ENCODE measurements at places on chromosomes 11 and 22.

DNA sequence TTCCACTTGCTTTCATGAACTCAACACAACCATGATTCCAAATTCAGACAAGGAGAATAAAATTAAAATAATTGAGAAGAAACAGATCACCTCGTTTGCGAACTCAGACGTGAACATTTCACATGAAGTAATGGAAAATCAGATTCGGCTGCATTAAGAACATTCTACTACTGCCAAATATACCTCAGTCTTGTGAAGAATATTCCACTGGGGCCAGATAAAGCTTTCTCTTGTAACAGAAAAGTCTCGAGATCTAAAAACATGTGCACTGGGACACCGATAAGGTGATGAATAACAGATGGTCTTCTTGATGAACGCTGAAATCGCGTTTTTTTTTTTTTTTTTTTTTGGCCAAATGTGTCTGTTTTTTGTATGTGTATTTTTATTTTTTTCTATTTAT, 761.1 kb downstream of the BRD1 start:
- DNase-seq: no peak

GRCh38 chr11:80846979-80847378, 1406.1 kb upstream of the TENM4 start:
- DNase-seq: no peak

DNA sequence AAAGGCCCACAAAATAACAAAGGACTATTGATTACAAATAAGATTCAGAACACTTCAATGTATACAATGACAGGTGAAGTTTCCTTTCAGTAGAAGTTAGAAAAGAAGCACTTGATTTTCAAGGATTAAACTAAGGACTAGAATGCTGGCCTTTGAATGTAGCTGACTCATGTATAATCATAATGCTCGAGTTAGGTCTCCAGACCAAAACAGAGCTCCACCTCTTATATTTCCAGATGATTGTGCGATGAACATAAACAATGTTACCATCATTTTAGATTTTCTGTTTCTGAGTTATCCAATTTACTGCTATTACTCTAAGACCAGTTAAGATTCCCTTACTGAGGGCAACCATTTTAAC, 40.4 kb upstream of the RAPSN start:
- no peak for DNase-seq

- DNase-seq: no peak
Observed at GRCh38 chr11:128616161-128616560, 28.8 kb upstream of the ETS1 start.

DNA sequence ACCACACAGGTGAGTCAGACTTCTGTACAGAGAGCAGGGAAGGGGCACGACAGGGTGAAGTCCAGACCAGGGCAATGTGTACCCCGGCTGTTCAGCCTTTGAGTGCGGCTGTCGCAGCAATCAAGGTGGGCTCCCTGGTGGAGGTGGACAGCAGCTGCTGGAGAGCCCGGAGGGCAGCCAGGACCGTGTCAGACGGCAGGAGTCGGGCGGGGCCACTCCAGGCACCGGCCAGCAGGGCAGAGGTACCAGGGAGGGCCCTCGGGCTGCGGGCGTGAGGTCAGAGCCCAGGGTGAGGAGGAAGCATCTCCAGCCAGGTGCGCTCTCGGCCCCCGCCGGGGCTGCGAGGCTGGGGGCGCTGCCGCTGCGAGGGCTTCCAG, 802 bp upstream of the PIM3 start:
- no peak for DNase-seq

GRCh38 chr22:28742562-28742962, 723 bp downstream of the HSCB start:
- DNase-seq: no peak

DNA sequence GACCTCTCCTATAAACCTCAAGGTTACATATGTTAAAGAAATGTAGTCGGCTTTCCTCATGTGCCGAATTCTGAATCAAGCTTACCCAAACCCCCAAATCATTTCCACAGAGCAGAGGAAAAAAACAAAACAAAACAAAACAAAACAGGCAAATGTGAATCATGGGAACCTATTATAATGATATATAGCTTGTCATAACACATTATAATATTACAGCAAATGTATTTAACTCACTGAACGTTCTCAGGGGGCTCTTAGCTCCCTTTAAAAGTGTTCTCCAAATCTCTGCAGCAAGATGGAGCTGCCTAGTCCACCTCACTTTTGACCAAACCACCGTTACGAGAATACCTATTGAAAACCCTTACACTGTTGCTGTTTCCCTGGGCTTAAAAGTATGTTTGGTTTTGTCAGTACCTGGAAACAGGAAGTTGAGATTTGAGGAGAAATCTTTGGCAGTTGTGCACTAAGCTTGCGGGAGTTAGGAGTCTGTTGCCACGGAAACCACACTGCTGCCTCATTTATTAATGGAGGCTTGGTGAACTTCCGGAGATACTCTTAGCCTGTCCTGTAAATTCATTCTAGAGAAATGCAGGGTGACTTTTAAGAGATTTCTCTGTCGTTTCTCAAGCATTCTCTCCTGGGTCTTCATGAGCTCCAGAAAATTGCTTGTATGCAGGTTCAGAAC, 167.0 kb upstream of the RASSF10 start:
- no peak for DNase-seq

- no peak for DNase-seq
Observed at GRCh38 chr22:36328635-36329253, 59.0 kb downstream of the MYH9 start.

DNA sequence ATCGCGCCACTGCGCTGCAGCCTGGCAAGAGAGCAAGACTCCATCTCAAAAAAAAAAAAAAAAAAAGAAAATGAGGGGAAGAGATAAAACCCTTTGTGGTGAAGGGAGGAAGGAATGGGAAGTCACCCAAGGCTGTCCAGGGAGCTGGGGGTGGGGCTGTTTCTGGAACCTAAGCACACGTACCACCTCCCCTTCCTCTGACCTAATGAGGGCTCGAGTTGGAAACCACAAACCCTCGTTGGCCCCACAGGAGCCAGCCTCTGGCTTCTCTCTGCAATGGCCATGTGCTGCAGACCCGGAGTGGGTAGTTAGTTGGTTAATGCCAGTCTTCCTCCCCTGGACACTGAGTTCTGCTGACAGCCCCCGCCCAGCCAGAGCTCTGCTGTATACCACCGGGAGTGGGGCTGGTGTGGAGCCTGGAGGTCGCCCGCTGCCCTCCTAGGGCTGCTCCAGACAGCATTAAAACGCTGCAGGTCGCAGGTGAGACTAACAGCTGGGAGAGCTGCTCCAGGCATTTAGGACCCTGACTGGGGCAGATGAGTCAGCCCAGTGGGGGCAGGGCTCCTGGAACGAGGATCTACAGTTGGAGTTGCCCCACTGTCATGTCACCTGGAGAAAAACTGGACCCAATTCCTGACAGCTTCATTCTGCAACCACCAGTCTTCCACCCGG, at the start of gene LGALS12:
Gene LGALS12, plus strand, starts transcription at position 228 of the 672 bp plus-strand sequence. Its CDS starts 375 bp downstream, at position 603.
- no peak for DNase-seq

- no peak for DNase-seq
Observed at GRCh38 chr11:119361056-119361787, 14.7 kb upstream of the MFRP start.

GRCh38 chr11:68827733-68828132, 14.0 kb downstream of the CPT1A start:
- DNase-seq: no peak

- no peak for DNase-seq
Observed at GRCh38 chr11:24637520-24637919, 140.7 kb downstream of the LUZP2 start.

- no peak for DNase-seq
Observed at GRCh38 chr11:65236194-65237059, 25.3 kb upstream of the POLA2 start.

DNA sequence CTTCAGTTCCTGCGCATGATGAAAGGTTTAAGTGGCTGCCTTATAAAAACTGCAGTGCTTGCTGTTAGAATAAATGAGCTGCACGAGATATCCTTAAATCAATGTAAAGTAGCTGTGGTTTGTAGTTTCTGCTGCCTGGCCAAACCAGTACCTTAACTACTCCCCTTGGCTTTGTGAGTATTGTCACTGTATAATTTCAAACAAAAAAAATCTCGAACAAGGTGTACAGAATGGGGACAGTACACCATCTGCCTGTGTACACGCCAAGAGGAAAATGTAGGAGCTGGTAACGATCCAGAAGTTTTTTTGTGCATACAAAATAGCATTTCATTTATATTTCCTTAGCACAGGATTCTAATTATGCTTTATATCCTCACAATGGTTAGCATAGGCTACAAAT, 20.6 kb upstream of the NDUFC2 start:
- no peak for DNase-seq

GRCh38 chr11:92109466-92109865, 115.2 kb upstream of the FAT3 start:
- no peak for DNase-seq

GRCh38 chr22:31625661-31626426, 36.2 kb downstream of the PISD start:
- DNase-seq: no peak

DNA sequence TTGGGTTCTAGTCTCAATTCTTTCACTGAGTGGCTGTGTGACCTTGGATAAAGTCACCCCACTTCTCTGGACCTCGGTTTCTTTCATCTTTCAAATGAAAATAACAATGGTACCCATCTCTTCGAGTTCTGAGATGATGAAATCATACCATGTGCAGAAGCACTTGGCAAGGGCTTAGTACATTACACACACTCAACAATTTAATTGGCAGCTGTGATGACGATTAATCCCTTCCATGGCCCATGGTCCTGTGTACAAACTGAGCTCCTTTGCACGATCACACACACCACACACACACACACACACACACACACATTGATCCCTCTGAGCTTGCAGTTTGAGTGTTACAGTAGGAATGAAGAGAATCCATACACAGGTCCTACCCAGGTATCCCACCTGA, 103.4 kb upstream of the ASPHD2 start:
- no peak for DNase-seq

DNA sequence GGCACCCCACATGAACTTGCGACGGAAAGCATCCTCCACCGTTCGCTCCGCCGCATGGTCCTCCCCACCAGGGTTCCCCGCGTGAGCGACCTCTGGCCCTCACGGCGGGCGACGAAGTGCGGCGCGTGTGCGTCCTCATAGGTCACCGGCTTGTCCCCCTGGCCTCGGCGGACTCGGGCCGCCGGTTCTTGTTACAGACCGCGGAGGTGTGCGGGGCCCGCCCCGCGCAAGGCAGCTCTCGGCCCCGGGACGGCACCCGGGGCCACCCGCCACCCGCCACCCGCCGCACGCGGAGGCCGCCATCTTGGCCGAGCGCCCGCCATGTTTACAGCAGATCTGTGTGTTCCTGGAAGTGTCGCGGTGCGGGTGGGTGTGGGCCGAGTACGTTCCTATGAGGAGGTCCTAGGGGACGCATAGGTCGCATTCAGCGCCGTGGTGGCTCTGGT, 3.5 kb upstream of the IFITM2 start:
- DNase-seq: no peak

DNA sequence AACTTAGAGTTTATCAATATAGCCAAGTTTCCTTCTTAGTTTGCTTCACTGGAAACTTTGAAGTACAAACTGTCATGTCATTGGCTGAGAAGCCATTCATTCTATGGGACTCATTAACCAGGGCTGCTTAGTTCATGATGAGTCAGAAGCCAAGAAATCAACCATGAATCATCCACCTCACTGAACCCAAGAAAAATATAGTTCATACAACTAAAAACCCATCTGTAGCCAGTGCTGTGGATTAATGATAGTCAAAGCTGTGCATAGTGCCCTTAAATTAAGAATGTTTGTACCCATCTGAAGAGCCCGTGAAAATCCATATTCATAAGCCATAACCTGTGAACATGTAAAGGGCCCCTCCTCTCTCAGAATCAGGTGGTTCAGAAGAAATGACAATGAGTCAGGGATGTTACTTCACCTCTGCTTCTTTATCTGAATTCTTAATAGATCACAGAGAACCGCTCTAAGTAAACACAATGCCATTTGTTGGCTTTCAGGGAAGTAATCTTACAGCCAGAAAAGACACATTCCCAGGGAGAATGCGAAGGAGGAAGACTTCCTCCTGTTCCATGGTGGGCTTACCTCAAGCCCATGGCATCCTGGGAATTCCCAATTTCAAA, 25.4 kb downstream of the MMP20 start:
- DNase-seq: no peak

GRCh38 chr11:11534981-11535380, 86.8 kb downstream of the GALNT18 start:
- no peak for DNase-seq

DNA sequence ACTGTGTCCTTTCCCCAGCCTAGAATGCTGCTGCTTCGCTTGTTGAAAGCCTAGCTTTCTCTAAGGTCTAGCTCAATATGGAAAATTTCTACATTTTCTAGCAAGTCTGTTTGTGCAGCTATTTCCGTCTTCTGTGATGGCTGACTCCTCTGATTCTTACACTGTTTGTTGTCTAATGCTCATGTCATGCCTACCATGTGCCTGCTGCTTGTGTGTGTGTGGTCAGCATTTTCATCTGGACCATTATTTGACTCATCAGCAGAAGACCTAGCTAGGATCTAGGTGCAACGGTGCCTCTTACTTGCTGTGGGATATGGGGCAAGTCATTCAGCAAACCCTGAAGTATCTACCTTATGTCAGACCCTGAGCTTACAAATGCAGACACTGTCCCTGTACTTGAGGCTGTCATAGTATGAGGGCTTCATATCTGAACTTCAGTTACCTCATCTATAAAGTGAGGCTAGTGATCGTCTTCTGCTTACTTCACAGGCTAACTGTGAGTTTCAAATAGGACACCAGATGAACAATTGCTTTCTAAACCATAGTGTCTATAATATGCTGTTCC, 86.5 kb upstream of the MYO18B start:
- DNase-seq: no peak

GRCh38 chr11:34924714-34925113, 8.3 kb downstream of the PDHX start:
- DNase-seq: no peak

- no peak for DNase-seq
Observed at GRCh38 chr11:34586488-34587281, 34.2 kb upstream of the EHF start.

DNA sequence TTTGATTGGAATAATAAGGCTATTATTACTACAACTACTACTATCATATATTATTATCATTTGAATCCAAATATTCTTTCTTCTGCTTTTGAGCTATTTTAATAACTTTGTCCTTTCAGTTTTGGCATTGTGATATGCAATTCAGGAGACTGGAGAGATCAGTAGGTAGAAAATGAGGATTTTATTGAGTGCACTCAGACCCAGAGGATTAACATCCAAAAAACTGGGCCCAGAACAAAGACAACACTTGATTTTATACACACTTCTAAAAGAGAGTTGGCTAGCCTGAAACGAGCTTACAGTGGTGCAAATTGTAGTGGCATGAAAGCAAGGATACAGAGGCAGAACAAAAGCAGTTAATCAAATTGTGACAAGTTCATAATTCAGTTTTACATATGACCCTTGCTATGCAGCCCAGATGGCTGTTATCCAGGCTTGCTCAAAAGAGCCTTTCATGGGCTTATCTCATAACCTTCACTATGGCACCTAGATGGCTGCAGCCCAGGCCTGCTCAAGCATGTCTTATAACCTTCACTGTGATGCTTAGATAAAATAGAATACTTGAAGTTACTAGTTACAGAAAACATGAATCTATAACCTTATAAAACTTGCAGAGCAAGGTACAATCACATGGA, 796.3 kb upstream of the RAG2 start:
- DNase-seq: no peak

Data from activated CD8-positive, alpha-beta memory T cell treated with anti-CD3 and anti-CD28 coated beads for 1 hour (primary cell).